Epithelial cell of prostate (primary cell): ENCODE measurements at places on chromosomes 7 and 10.

DNA sequence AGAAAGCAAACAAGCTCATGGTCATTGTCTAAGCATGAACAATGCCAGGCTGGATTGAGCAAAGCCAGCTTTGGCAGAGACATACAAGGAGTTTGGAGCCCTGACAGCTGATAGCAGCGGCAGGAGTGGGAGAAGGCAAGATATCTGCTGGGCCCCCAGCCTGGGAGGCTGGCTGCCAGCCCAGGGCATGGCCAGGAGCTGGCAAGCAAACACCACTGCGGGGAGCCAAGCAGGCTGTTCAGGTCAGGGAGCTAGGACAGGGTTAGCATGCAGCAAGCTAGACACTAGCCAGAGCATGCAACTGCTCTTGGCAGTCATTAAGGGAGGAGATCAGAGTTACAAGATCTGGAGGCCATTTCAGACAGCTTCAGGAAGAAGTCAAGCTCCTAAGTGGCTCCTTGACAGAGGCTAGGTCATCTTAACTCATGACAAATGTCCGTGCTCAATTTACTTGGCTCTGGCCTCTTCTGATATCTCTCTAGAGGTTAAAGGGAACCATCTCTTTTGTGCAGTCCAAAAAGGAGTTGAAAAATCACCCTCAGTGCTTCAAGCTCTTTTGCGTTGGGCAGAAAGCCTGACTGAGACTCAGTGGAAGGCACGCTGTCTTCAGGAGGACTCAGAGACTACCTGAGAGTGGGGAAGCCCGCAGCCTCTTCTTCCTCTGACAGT, 436.8 kb upstream of the C7orf33 start:
- DNase-seq, result no peak

- no peak for DNase-seq
These were observed 16.2 kb downstream of the RPS24 start for GRCh38 chr10:78049851-78050250.

GRCh38 chr7:151426441-151426903, 13.5 kb downstream of the CRYGN start:
- no peak for DNase-seq

- DNase-seq, result no peak
These were observed 93.1 kb downstream of the GLI3 start for GRCh38 chr7:42143711-42144600.

DNA sequence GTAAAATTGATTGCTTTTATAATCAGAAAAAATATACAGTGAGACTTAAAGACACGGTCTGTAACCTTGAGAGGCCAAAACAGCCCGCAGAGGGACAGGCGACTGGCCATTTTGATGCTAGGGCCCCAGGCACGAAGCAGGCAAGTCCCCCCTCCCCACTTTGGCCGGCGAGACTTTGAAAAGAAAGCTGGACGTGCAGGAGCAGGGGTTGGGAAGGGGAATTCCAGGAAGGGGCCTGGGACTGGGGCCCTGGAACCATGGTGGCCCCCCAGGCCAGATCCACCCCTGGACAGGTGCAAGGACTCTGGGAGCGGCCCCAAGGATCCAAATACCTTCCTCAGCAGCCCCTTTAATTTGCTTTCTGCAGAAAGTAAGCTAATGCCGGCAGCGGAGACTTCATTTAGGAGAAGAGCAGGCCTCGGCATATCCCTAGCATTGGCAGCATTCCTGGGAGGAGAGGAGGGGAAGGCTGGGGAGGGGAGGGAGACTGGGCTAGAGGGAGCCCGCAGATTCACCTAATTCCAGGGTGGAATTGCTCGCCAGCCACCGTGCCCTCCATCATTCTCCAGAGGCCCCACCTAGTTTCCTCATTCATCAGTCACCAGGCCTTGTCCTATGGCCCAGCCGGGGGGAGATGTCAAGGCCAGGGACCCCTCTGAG, 24.9 kb upstream of the TNRC18 start:
- DNase-seq, result no peak

GRCh38 chr10:95400787-95401186, 110.0 kb upstream of the PDLIM1 start:
- no peak for DNase-seq

DNA sequence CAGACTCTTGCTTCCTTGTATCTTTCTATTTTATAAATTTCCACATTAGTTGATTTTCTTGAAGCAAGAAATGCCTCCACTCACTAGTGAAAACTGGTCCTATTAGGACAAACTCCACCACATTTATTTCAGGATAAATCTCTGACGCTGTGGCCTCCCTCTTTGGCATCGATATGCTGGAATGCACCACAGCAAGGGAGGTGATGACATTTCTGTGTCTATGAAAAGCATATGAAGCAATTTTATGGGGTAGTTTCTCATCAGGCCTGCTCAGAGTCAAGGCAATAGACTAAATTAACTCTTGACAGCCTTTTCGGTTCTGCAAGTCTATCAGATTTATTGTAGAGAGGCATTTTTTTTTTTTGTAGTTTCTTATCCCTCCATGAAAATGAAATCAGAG, 304.4 kb downstream of the ZEB1 start:
- DNase-seq, result no peak

DNA sequence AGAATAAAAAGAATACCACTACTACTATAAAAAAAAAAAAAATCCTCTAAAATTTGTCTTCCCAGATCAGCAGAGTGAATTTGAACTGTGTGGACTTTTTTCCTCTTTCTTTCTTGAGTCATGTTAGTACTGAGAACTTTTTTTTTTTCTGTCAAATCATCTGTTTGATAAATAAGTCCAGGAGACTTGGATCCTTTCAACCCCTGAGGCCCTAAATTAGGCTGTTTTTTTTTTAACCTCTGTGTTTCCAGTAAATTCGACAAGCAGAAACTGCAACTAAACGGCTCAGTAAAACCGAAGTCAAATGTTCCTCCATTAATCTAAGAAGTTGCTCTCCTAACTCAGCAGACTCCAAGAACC, 2.7 kb downstream of the MAP3K8 start:
- DNase-seq, result no peak
